ENCODE measurements at places on chromosomes 7 and 10.

GRCh38 chr7:84950836-84951235 lies 236.0 kb downstream of the SEMA3D start:
- DNase-seq: no peak

DNA sequence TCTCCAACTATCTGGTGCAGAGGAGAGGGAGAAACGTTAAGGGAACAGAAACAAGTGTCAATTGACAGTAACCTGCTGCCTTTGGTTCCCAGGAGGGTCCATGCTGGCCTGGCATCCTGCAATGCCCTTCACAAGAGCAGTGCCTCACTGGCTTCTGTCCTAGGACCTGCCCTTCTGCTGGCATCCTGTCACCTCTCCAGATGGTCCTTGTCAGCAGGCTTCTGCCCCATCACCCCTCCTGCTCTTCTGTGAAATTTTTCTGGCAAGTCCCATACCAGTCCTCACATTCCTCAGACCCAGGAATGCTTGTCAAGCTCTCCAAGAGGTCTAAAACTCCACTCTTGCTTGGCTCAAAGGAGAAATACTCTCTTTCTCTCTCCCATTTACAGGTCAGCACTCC lies 34.2 kb downstream of the C10orf67 start:
- no peak for DNase-seq

GRCh38 chr7:25399000-25399750 lies 170.9 kb upstream of the NPVF start:
- no peak for DNase-seq

DNA sequence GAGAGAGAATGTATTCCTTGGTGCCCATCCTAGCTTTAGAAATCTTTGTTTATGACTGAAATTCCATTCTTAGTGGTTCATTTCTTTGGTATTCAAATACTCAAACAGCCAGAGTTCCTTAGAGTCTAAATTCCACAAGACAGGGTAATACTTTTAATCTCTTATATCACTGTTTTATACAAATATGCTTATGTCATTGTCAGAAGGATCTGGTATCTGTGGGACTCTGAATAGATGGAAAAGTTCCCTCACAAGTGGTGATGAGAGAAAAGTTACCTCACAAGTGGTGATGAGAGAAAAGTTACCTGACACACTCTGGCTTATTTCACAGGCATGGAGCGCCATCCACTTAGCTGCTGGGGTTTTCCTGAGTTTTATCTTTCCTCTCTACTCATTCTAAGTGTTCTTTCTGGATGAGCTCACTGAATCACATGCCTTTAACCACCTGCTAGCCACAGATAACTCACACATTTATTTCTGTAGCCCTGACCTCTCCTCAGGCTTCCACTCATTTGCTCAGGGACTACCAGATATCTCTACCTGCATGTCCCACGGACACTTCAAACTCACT lies 784.0 kb downstream of the SUGCT start:
- no peak for DNase-seq

GRCh38 chr10:22308390-22308789 lies 7.8 kb upstream of the COMMD3 start:
- DNase-seq: no peak

DNA sequence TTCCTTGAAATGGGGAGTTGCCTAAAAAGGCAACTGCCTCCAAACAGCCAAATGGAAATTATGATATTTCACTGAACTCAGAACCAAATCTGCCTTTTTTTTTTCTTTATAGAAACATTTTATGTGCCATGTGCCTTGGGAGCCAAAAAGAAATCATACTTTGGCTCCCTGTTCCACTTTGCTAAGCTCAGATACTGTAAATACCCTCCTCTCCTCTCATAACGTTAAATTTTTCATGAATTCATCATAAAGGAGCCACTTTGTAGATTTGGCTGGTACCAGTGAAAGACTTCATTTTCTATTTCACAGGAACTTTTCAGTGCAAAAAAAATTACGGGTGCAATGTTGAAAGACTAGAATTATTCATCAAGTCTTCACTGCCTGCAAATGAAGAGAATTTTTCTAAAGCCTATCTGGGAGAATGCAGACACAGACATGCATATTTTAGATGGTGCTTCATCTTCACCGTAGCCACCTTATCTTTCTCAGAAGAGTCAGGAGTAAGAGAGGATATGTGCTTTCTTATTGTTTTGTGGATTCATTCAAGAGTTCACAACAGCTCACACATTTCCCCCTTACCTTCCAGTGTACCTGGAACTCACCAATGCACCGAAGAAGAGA lies 742.3 kb upstream of the GALNT17 start:
- DNase-seq: no peak

Data from NCI-H2107 (cell line).